Neural crest cell (in vitro differentiated cells): ENCODE measurements at places on chromosomes 1 and 21.

DNA sequence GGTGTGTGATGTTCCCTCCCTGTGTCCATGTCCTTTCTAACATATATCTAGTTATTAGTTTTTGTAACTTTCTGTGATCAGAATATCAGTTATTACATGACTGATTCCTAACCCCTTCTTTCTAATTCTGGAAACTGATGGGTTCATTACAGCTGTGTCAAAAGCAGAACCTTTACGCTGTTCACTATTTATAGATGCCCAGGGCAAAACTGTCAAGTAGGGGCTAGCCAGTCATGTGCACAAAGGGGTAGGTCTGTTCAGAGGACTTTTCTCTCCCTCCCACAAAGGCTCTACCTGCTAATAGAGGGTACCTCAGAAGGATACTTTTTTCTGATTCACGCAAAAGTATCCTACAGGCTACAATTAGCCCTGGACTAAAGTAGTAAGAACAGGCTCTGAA is 79.2 kb downstream of the NRDC start:
- DNase-seq, result no peak

DNA sequence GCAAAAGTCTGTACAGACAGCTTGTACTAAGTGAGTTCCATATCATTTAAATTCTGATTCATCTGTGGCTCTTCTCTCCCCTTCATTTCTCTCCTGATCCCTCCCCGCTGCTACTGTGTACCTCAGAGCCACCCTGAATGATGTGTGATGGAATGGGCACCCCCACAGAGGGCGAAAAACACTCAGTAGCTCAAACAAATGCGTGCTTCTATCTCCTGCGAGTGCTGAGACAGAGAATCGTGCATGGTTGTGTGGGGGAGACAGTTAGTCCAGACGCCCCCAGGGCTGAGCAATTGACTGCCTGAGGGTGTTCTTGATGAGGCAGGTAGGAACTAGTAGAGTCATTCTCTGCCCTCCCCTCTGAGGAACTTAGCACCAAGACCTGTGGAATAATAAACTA is 269.8 kb downstream of the ZNF648 start:
- no peak for DNase-seq

- no peak for DNase-seq
Observed at GRCh38 chr1:24751833-24752232, 6.6 kb downstream of the CLIC4 start.

GRCh38 chr1:37831809-37832208 is 23.8 kb upstream of the YRDC start:
- DNase-seq, result no peak

- no peak for DNase-seq
Observed at GRCh38 chr1:238710697-238711096, 675.7 kb upstream of the CHRM3 start.

DNA sequence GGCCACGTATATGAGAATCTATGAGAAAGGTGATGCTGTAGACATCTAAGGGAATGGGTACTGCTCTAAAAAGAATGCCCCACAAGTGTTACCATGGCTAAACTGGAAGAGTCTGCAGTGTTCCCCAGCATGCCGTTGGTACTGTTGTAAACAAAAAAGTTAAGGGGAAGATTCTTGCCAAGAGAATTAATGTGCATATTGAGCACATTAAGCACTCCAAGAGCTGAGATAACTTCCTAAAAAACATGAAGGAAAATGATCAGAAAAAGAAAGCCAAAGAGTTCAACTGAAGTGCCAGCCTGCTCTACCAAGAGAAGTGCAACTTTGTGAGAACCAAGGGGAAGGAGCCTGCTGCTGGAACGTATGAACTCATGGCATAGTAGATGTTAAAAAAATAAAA is 40.8 kb downstream of the PLPP3 start:
- DNase-seq, result no peak
